Foreskin keratinocyte (primary cell): ENCODE measurements at places on chromosomes 5 and 9. TPM values are rescaled to one million over a fixed set of nuclear protein-coding genes. Genes with fewer than 3 reads are reported as not detected.

The PTPRD gene
- total RNA-seq: 0.11 and 0.58 TPM in 2 replicates

- peaks cover 5% of the 10 kb centered on the region for H3K4me1 ChIP-seq
- no peaks in the 10 kb centered on the region for H3K27me3 ChIP-seq
- no peak for DNase-seq
Observed at GRCh38 chr9:23603311-23603710, 222.7 kb downstream of the ELAVL2 start.

- H3K27ac ChIP-seq: no peak overlapping the region
- peaks cover 22% of the 10 kb centered on the region for H3K27me3 ChIP-seq
- DNase-seq: no peak
Observed at GRCh38 chr5:151431666-151432065, 15.7 kb upstream of the SLC36A1 start.

The ZNF608 gene
- total RNA-seq: 2.3 and 3.1 TPM in 2 replicates

The C5orf34 gene
- 5.4 and 6.4 TPM in 2 replicates for total RNA-seq

The RANBP3L gene
- not detected in 2 replicates for total RNA-seq

The GABRG2 gene
- total RNA-seq: not detected in 2 replicates
